ENCODE measurements at places on chromosomes 12 and 14. TPM values are rescaled to one million over a fixed set of nuclear protein-coding genes. Genes with fewer than 3 reads are reported as not detected.

CCDC196 gene
- not detected for total RNA-seq

OR4N2 gene
- total RNA-seq, result not detected

ADCY6 gene
- total RNA-seq, result 43.5 TPM

SERPINA5 gene
- total RNA-seq, result not detected

SLC25A47 gene
- total RNA-seq, result not detected

TTC6 gene
- total RNA-seq, result under 0.01 TPM

GPR135 gene
- 3.0 TPM for total RNA-seq

FSCB gene
- 0.12 TPM for total RNA-seq

TAS2R50 gene
- total RNA-seq, result 3.5 TPM

SYT1 gene
- total RNA-seq, result 2.3 TPM

SLC4A8 gene
- 7.2 TPM for total RNA-seq

MYF5 gene
- not detected for total RNA-seq

RASSF3 gene
- total RNA-seq, result 44.1 TPM

PKP2 gene
- total RNA-seq, result 0.12 TPM

TPPP2 gene
- not detected for total RNA-seq

DDX51 gene
- 11.7 TPM for total RNA-seq

PZP gene
- not detected for total RNA-seq

DHH gene
- 0.12 TPM for total RNA-seq

IL22 gene
- not detected for total RNA-seq

HOXC5 gene
- total RNA-seq, result not detected

FGF6 gene
- total RNA-seq, result not detected

SERPINA10 gene
- total RNA-seq, result under 0.01 TPM

KRT83 gene
- total RNA-seq, result not detected

ART4 gene
- total RNA-seq, result not detected

MYBPC1 gene
- not detected for total RNA-seq

KLHDC1 gene
- total RNA-seq, result 3.0 TPM

NTN4 gene
- total RNA-seq, result 8.5 TPM

B4GALNT1 gene
- total RNA-seq, result 4.0 TPM

PLA2G1B gene
- total RNA-seq, result not detected

CD69 gene
- total RNA-seq, result 0.11 TPM

KSR2 gene
- total RNA-seq, result not detected

OSGEP gene
- 51.5 TPM for total RNA-seq

TAS2R46 gene
- 2.6 TPM for total RNA-seq

GPRC5D gene
- not detected for total RNA-seq

MEG3 gene
- total RNA-seq, result 81.9 TPM

MSI1 gene
- not detected for total RNA-seq

ULK1 gene
- total RNA-seq, result 14.2 TPM

COX8C gene
- total RNA-seq, result not detected

Measured in uterine smooth muscle cell (primary cell).